ENCODE measurements at places on chromosomes 3 and 15.

DNA sequence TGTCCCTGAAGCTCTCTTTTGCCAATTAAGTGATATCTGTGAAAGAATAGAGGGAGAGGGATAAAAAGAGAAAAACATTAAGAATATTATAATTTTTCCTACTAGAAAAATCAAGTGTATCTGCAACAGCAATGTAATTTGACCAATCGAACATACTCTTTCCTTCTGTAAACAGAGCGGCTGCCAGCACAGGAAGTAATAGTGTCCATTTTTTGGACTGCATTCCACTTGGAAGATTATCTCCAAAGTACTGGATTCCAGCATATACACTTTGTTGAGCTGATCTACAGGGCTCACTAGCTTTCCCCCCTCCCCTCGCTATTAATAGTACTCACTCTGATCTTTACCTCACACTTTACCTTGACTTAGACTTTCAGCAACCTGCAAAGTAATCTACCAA is 90.4 kb downstream of the SUCLG2 start:
- no peak for DNase-seq

DNA sequence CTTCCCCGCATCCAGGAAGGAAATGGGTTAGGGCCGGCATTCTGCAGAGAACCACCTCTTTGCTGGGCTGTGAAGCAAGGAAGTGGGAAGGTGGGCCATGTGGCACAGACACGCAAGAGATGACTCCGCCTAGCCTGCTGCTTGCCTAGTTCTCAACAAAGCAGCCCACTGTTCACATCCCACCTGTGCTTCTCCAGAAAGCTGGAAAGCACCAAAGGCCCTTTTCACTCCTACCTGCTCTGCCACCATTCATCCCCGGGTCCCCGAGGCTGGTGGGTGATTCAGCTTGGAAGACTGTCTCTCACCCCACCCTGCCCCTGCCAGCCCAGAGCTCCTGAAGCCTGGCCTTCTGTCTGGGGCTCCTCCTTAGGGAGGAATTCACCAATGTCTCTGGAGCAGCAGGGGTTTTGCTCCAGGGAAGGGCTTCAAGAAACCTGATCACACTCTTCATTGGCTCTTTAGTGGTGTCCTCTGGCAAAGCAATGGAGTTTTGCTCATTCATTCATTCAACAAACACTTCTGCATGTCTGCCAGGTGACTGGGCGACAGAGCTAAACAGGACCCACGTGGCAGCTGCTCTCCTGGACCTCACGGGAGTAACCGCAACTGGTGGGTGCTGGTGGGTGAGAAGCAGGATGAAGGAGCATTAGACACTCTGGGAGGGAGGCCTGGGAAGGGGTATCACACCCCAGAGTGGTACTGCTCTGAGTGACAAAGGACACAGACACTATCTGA is 145.4 kb upstream of the TLE3 start:
- DNase-seq, result no peak

- DNase-seq, result no peak
These were observed 74.2 kb downstream of the ARRDC4 start for GRCh38 chr15:98034731-98035130.

DNA sequence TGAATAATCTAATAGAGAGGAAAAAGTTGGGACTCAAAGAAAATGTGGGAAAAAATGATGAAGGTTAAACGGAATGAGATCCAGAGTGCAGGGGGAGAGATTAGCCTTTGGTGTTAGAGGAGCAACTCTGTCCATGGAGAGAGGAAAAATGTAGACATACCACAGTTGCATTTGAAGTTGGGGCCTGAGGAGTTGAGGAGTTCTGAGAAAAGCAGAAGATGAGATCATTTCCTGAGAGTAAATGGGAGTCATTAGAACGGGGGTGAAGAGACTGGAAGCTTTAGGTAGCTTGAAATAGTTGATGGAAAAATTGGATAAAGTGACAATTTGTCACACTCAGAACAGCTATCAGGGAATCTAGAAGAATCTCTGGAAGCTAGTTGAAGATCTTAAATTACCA is 7.3 kb downstream of the CCR5AS start:
- DNase-seq, result no peak

GRCh38 chr15:29122506-29122905 is 147.1 kb downstream of the NSMCE3 start:
- no peak for DNase-seq

- no peak for DNase-seq
These were observed 33.6 kb upstream of the TOPAZ1 start for GRCh38 chr3:44208086-44208485.

DNA sequence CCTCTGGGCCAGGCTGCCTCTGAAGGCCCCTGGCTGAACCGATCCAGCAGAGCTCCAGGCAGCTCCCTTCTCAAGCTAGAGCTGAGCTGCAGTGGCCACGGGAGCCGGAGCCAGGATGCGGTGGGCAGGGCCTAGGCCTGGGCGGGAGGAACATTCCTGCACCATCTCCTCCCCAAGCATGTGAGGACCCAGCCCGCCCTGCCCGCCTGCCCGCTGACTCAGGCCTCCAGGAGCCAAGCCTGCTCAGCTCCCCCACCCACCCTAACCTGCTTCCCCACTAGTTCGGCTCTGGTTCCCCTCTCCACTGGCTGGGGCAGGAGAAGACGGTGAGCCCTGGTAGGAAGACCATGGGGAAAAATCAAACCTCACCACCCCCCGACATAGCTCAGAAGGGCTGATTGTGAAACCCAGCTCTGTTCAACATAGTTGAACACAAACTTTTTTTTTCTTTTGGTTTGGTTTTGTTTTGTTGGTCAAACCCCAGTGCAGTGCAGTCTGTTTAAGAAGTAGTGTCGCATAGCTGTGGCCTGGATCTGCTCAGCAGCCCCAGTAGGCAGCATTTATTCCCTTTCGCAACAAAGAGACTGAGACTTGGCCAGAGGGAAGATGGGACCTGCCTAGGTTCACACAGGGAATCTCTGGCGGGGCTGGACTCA is 13.5 kb downstream of the SNX33 start:
- DNase-seq, result no peak

DNA sequence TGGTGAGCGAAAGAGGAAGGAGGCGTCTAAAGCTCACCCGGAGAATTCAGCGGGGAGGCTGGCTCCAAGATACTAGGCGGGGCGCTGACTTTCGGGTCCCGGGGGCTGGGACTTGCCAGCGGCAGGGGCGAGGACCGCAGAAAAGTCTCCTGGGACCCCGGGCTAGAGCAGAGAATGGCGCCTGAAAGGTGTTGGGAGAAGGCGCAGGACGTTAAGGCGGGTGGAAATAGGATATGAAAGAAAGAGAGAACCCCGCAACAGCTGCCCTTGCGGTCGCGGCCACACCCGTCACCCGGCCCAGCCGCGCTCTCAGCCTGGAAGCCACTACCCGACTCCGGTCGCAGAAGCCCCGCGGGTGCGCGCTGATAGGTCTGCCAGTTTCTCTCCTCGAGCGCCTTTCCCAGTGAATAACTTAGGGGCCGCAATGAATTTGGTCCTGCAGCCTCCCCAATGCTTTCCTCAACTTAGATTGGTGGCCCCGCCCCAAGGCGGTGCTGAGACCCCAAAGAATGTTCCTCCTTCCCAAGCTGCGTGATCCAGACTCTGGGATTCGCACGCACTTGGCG is 604 bp downstream of the LTK start:
- DNase-seq, result no peak

DNA sequence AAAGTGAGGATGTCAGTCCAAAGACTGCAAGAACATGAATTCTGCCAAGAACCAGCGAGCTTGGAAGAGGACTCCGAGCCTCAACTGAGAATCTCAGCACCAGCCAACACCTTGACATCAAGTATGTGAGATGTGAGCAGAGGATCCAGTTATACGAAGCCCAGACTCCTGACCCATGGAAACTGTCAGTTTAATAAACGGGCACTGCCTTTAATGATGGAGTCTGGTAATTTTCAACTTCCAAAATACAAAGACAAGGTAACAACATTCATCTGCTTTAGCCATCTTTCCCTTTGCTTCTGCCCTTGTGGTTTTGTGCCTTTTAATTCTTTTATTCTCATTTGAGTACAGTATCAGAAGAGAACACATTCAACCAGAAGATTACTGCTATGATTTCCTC is 211.9 kb downstream of the ULK4 start:
- DNase-seq, result no peak

GRCh38 chr15:59349680-59350420 is 22.8 kb downstream of the MYO1E start:
- DNase-seq, result no peak

- DNase-seq, result no peak
These were observed 39.7 kb upstream of the VEPH1 start for GRCh38 chr3:157542711-157543500.

- DNase-seq, result no peak
These were observed 36.3 kb downstream of the SRGAP3 start for GRCh38 chr3:9213019-9213634.

GRCh38 chr15:40282147-40282868 is 556 bp downstream of the ANKRD63 start:
- DNase-seq, result no peak

- no peak for DNase-seq
These were observed 27.2 kb upstream of the CFAP44 start for GRCh38 chr3:113468539-113468938.

GRCh38 chr3:65712140-65712539 is 326.6 kb downstream of the MAGI1 start:
- DNase-seq, result no peak

DNA sequence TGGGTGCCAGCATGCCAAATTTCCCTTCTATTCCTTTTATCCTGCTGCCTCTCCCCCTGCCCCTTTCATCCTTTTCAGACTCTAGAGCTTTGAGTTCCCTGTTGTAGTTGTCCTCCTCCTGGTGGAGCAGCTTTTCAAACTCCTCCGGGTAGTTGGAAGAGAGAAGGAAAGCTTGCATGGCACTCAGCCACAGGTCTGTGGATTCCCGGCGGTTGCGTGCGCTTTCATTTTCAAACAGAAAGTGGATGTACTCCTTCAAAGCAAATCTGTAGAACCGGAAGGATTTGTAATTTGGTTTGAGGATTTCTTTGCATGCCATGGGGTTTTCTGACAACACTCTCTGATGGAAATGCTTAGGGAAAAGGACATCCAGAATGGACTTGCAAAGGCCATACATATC is 68.1 kb upstream of the DCLK3 start:
- DNase-seq, result no peak

DNA sequence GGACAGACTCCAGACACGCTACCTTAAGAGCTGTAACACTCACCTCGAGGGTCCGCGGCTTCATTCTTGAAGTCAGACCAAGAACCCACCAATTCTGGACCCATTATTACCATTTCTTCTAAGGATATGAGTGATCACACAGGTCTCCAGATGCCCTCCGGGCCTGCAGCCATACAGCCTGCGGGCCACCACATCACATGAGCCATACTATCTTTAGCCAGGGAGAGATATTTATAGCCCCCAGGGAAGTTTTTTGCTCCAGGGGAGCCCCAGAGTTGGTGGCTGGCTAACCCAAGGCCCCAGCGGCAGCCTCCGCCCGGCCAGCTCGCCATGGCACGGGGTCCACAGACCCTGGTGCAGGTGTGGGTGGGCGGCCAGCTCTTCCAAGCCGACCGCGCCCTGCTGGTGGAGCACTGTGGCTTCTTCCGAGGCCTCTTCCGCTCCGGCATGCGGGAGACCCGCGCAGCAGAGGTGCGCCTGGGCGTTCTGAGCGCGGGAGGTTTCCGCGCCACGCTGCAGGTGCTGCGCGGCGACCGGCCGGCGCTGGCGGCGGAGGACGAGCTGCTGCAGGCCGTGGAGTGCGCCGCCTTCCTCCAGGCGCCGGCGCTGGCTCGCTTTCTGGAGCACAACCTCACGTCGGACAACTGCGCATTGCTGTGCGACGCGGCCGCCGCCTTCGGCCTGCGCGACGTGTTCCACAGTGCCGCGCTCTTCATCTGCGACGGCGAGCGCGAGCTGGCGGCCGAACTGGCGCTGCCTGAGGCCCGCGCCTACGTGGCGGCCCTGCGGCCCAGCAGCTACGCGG is at the start of gene KBTBD13:
TSS of gene KBTBD13 (plus strand) at position 261 of the 805 bp plus-strand sequence. CDS start at position 331, 70 bp downstream.
- no peak for DNase-seq

GRCh38 chr3:19216669-19217337 is 68.5 kb downstream of the KCNH8 start:
- no peak for DNase-seq

GRCh38 chr15:80856809-80857377 is 77.7 kb downstream of the CEMIP start:
- DNase-seq, result no peak

Measured in nucleus accumbens (tissue), 56 donors.